Right atrium auricular region (tissue), 2 donors: ENCODE measurements at places on chromosomes 13 and 19. TPM values are rescaled to one million over a fixed set of nuclear protein-coding genes. Genes with fewer than 3 reads are reported as not detected.

ADAMTSL5 gene
- total RNA-seq = 27.2 TPM

GPR18 gene
- 0.28 TPM for total RNA-seq

STAP2 gene
- total RNA-seq = 11.8 TPM

SULT2A1 gene
- not detected for total RNA-seq

TMEM86B gene
- not detected for total RNA-seq

ZNF723 gene
- total RNA-seq = not detected

CEACAM21 gene
- total RNA-seq = not detected

- no peak for DNase-seq
Observed at GRCh38 chr13:20121159-20121525, 39.7 kb downstream of the GJA3 start.

- no peak for DNase-seq
Observed at GRCh38 chr19:16621165-16621800, 6.7 kb downstream of the MED26 start.

- DNase-seq = no peak
Observed at GRCh38 chr13:31846961-31847752, 107.8 kb downstream of the RXFP2 start.

DNA sequence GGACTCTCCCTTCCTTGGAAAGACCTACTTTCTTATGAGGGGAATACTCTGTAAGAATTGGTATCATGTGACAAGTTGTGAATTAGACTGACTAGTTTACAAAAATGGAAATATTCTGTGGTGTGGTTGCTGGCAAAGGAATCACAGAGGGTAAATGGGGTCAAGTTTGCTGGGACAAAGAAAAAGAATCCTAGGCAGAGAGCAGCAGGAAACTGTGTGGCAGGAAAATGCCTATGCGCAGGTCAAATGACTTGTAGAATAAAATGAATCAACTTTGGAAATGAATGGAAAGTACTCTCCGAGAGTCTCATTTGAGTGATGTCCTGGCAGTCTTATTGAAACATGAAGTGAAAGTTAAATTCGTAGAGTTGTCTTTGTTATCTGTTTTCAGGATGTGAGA is 1250.7 kb downstream of the UQCRFS1 start:
- DNase-seq = no peak

- DNase-seq = no peak
Observed at GRCh38 chr13:26074706-26075105, 22.9 kb upstream of the SHISA2 start.

DNA sequence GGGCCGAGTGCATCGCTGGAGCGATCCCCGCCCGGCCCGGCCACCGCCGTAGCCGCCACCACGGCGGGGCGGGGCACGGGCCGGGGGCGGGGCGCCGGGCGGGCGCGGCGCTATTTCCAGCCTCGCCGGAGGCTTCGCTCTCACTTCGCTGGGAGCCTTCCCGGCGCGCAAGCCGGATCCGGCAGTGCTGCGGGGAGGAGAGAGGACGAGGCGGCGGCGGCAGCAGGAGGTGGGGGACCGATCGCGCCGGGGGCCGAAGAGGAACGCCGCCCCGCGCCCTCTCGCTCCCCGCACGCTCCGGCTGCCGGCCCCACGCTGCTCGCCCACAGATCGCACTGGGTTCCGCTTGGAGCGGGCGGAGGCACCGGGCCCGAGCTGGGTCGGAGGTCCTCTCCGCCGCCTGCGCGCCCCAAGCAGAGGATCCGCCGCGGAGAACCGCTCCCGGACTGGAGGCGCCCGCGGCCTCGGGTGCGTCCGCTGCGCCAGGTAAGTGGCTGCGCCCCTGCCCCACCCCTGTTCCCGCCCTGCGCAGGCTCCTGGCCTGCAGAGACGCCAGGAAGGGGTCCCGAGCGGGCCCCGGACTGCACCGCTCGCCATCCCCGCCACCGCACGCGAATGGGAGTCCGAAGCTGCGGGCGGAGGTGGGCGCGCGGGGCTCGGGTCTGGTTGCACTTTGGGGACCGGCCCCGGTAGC is at the start of gene CHST8:
Gene CHST8 (plus strand): TSS at position 143 of the 694 bp plus-strand sequence. CDS start 67,309 bp downstream, outside the sequence.
- DNase-seq = no peak
